ENCODE measurements at places on chromosomes 12 and 14.

DNA sequence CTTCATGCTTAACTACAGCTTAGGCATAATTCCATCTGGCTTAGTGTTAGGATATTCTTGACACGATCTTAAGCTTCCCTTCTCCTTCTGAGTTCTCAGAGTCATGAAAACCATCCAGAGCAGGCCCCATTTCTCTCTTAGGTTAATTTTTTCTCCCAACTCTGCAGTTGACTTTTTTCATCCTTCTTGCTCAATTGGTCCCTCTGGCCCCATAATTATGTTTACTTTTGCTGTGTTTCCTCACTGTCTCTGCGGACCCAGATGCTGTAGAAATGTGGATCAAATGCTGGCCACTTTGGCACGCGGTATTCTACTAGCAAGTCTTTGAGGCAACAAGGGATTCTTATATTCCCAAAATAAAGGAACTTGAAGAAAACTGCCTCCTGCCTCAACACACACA lies 9.5 kb downstream of the TMEM132C start:
- DNase-seq, result no peak

DNA sequence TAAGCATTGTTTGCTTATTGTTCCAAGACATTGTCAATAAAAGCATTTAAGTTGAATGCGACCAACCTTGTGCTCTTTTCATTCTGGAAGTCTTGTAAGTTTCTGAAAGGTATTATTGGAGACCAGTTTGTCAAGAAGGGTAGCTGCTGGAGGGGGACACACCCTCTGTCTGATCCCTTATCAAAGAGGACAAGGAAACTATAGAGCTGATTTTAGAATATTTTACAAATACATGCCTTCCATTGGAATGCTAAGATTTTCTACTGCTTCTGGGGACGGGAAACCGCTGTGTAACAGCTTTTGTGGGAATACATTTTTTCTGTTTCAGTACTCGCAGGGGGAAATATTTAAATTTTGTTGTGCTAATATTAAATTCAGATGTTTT lies 3.5 kb downstream of the FOS start:
- DNase-seq, result no peak

DNA sequence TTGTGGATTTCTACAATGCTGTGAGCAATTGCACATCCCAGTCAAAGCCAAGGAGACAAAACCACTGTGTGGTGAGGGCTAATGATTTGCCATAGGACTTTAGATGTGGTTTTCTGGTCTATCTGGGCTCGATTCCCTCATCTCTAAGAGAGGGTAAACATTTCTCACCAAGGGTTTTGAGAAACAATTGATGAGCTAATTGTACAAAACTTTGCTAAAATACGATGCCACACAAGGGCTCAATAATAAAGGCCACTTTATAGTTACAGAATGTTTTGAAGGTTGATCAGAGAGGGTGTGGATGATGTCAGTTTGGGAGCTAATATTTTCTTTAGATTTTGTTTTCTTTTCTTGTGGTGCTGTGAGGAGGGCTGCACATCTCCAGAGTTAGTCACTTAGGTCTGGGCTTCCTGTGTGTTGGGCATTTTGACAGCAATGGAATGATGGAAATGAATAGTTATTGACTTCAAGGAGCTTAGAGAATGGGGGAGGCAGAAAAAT lies 60.8 kb upstream of the SLC38A4 start:
- no peak for DNase-seq

DNA sequence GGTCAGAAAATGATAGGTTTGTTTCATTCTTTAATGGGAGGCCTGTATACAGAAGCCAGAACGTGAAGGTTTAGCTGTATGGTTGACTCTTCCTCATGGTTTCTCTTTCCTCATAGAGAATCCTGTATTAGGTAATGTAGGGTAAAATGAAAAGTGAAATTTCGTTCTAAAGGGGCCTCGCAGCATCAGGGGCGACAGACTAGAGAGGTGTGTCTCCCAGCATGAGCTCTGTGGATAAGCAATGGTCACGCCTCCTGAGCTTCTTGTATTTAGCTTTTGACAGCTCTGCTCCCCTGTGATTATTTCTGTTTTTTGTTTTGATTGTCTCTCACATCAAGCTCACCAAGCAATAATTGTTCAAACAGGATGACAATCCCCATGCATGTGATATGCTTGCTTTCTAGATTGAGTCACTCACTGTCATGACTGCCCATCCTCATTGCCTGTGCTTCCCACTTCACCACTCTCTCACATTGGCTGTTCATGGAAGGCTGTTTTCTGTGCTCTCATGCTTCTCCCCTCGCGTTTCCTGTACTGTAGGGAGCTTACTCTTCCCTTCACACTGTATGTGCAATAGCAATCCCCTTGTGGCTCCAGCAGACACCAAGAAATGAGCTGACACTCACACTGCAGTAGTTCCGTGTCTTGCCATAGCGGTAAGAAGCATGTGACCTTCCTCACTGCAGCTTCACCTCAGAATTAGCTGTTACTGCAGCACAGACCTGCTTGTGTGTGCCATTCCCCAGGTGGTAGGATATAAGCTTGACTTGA lies 44.0 kb downstream of the RAD52 start:
- DNase-seq, result no peak

GRCh38 chr14:26761532-26761931 lies 163.7 kb upstream of the NOVA1 start:
- no peak for DNase-seq

- DNase-seq, result no peak
Observed at GRCh38 chr12:124094733-124095132, 121.7 kb downstream of the ZNF664 start.

GRCh38 chr14:94047581-94047980 lies 21.4 kb downstream of the OTUB2 start:
- DNase-seq, result no peak

GRCh38 chr12:57604454-57604991 lies at the start of gene DTX3:
Gene DTX3 (plus strand): TSS chr12:57604824. CDS start chr12:57606518, 1,694 bp downstream.
- DNase-seq, result no peak

- peak; percentile 58 for DNase-seq
Observed at GRCh38 chr14:66070542-66071319, 415.4 kb upstream of the CCDC196 start.

DNA sequence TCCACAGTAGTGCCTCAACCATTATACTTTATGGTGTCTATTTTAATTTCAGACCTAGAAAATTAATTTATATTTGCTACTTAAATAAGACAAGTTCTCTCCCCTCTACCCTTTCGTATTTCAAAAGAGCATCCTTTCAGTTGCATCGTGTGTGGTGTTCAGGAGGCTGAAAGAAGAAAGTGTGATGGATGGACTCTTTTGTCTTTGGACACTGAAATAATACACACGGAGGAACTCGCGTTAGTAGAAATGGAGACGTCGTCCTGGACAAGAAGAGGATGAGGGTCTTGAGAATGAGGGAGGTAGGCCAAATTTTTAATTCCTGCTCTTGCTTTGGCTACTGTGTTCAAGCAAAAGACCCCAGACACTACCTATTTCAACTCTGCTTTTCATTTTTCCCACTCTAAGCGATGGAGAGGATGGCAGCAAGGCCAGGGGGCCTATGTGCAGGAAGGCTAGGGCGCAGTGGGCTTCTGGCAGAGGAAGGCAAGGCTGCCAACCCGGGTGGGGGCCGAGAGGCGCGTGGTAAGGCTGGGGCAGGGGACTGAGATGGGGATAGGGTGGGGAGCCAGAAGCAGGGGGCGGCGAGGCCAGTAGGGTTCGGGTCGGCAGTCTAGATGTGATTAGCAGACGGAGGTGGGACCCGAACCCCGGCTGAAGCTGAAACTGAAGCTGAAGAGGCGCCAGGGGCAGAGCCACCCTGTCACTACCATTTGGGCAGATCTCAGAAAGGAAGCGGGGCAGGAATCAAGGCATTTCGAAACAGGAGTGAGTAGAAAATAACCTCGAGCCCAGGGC lies 722 bp downstream of the TMED8 start:
- peak; percentile 4 for DNase-seq

DNA sequence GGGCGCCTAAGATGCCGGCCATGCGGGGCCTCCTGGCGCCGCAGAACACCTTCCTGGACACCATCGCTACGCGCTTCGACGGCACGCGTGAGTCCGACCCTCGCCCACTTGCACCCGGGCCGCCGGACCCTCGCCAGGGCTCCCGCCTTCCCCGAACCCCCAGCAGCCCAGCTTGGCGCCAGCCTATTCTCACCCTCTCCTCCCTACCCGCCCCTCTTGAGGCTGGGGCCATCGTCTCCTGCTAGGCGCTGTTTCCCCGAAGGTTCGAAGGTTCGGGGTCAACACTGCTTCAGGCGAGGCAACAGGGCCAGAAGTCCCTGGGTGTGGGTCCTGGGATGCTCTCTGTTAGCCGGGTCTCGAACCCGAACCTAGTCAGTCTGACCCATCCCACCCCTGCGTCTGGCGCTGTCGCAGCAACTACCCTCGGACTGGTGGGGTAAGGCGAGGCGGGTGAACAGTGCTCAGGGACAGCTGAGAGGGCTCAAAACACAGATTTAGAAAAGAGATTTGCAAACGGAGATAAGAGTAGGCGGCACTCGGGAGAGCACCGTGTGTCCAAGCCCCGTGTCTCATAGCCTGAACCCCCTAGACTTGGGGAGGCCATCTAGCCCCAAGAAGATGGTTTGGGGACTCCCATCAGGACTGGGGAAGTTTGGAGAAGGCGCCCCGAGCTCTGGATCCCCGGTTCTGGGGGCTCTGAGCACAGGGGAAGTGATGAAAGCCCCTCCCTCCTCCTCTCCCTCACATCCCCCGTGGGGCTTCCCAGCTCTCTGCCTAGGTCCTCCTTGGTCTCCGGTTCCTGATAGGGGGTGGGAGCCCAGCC lies 787 bp downstream of the KCNH3 start:
- no peak for DNase-seq

DNA sequence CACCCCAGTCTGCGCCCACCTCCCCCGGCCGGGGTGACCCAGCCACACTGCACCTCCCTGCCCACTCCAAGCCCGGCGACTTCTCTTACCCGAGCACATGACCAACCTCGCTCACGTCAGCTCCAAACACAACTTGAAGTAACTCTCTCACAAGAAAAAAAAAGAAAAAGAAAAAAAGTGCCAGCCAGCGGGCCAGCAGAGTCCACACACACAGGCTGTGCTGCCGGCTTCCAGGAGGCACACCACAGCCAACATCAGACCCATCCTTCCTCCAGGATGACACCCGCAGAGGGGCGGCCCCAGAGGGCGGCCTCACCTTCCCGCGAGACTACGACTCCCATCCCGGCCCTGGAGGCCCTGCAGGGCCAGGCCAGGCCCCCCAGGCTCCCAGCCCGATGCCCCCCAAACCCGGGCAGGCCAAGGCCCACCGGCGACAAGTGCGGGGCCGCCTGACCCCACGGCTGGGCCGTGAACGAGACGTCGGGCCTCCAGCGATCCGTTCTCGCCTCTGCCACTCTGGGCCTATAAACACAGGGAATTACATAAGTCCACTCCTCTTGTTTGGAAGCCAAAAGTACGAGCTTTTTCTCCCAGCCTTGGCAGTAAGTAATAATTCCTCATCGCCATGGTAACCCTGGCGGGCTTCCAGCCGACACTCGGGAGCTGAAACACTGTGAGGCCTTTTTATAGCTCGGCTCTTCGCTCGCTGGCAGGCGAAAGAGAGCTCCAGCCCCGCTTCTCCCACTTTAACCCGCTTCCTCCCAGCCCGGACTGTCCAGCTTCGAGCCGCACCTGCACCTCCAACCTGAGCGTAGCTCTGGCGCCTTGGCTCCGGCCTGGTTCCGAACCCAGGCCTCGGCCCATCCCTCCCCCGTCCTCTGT lies 49.1 kb downstream of the NCOR2 start:
- DNase-seq, result no peak

GRCh38 chr14:51180577-51180976 lies 59.5 kb upstream of the TMX1 start:
- DNase-seq, result no peak

- no peak for DNase-seq
Observed at GRCh38 chr12:119666226-119666795, 1.6 kb upstream of the PRKAB1 start.

GRCh38 chr12:2364631-2365051 lies 311.9 kb downstream of the CACNA1C start:
- no peak for DNase-seq

GRCh38 chr12:130481392-130481879 lies 143.7 kb downstream of the PIWIL1 start:
- no peak for DNase-seq

DNA sequence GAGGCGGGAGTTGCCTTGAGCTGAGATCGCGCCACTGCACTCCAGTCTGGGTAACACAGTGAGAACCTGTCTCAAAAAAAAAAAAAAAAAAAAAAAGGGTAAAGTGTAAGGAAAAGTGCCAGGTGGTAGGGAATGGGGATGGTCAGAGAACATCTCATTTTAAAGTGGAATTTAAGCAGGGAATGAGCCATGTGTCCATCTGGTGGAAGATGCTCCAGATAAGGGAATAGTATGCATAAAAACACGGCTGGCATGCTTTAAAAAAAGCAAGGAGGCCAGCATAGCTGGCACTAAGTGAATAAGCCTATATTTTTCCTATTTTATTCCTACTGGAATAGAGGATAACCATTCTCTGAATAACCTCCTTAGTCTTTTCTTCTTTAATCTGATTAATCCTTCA lies 33.7 kb downstream of the FAM186A start:
- no peak for DNase-seq

GRCh38 chr14:99937475-99938244 lies 127.6 kb upstream of the EVL start:
- no peak for DNase-seq

- DNase-seq, result no peak
Observed at GRCh38 chr14:52189325-52189724, 78.2 kb upstream of the PTGDR start.

- DNase-seq, result peak; percentile 57
Observed at GRCh38 chr14:104800015-104800770, 708 bp upstream of the ZBTB42 start.

DNA sequence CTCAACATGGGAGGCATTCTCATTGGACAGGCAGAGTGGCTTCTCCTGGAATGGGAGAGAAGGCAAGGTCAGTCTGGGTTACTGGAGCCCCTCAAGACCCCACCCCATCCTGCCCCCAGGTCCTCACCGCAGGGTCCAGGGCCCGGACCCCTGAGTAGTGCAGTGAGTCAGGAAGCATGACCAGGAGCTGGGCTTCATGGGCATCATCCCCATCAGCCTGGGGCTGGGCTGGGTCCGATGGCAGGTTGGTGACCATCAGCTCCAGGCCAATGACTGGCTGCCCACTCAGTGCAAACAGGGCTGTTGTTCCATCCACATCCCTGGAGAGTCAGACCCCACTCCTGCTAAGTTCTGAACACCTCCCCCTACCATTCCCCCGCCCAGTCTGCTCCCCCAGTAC lies 13.1 kb downstream of the ITGA7 start:
- DNase-seq, result no peak

Data from stimulated activated CD8-positive, alpha-beta memory T cell treated with anti-CD3 and anti-CD28 coated beads, Interleukin-4, amount 100 ng/mL, for 1 hour (primary cell).